NCI-H1694 treated with DMSO at 0.1 percent for 48 hours (cell line): ENCODE measurements at places on chromosomes 3 and 15.

GRCh38 chr3:128145279-128145678 lies 8.0 kb upstream of the EEFSEC start:
- no peak for DNase-seq

GRCh38 chr15:36501063-36501678 lies 78.3 kb upstream of the CDIN1 start:
- peak; percentile 85 for DNase-seq

GRCh38 chr3:190597291-190597690 lies 83.4 kb downstream of the IL1RAP start:
- DNase-seq = no peak

DNA sequence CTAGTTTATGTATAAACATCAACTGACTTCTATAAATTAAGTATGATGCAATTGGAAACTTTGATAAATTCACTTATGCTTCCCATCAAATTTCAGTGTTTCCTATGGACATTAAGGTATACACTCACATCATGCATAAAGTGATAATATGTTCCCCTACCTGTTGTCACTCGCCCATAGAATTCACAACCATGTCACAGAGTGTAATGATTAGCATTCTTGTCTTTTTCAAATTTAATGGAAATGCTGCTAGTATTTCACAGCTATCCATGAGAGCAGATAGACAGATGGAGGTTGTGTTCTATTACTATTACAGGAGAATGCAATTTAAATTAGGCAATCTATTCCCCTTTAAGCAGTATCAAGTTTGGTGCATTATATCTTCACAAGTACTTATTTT lies 984 bp downstream of the PLSCR4 start:
- DNase-seq = no peak

GRCh38 chr3:175447521-175447920 lies 588.4 kb downstream of the NAALADL2 start:
- DNase-seq = no peak

DNA sequence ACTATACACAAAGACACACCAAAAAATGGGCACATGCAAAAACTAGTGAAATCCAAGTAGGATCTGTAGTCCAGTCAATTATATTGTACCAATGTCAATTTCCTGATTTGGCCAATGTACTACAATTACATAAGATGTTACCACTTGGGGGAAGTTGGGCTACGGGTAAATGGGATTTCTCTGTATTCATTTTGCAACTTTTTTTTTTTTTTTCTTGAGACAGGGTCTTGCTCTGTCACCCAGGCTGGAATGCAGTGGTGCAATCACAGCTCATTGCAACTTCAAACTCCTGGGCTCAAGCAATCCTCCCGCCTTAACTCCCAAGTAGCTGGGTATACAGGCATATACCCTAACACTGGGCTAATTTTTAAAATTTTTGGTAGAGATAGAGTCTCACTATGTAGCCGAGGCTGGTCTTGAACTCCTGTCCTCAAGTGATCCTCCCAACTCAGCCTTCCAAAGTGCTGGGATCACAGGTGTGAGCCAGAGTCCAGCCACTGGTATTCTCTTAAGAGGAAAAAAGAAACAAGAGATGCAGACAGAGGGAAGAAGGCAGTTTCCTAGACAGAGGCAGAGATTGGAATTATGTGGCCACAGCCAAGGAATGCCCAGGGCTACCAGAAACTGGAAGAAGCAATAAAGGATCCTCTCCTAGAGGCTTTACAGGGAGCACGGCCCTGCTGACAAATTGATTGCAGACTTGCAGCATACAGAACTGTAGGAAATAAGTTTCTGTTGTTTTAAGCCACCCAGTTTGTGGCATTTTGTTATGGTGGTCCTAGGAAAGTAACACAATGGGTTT lies 33.3 kb downstream of the TFDP2 start:
- no peak for DNase-seq

- DNase-seq = no peak
These were observed 40.0 kb downstream of the TNK2 start for GRCh38 chr3:195868336-195868865.

- no peak for DNase-seq
These were observed 3.9 kb downstream of the XIRP1 start for GRCh38 chr3:39188271-39189149.

- DNase-seq = no peak
These were observed 17.3 kb downstream of the SPATA12 start for GRCh38 chr3:57077630-57078343.

GRCh38 chr15:77419836-77420609 lies at the start of gene PEAK1:
Gene PEAK1 (minus strand): TSS chr15:77420104. CDS start chr15:77181926, 238,178 bp downstream.
- DNase-seq = peak; percentile 86

DNA sequence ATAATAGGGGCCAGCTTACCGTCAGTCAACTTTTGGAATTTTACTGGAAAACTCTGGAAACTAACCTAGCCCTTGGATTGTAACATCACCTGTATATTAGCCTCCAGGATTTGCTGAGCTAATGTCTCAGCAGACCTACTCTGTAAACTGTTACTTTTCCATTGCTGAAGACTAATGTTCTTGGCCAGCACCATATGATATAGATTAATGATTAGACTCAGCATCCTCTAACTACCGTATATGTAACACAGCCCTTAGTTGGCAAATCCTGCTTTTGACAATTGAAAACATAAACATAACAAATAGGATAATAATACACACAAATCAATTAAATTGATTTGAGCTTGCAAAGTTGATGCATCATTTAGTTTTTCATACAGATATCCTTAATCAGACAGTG lies 26.6 kb upstream of the GBE1 start:
- no peak for DNase-seq

GRCh38 chr3:131543714-131544113 lies 40.9 kb upstream of the MRPL3 start:
- no peak for DNase-seq

DNA sequence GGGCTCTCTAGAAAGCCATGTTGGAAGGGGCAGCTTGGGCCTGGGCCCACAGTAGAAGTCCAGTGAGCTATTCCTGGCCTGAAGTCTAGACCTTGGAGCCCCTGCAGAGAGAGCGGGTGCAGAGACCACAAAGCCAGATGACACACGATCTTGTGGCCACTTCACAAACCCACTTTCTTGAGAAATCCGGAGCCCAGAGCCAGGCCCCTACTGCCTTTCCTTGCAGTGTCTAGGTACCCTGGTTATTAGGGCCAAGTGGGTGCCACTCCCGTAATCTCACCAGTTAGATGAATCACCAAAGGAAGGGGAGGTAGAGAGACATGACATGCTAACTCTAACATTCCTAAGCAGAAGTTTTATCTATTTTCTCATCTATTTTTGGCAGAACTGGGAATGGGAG lies 72.5 kb upstream of the ADAMTSL3 start:
- DNase-seq = no peak

DNA sequence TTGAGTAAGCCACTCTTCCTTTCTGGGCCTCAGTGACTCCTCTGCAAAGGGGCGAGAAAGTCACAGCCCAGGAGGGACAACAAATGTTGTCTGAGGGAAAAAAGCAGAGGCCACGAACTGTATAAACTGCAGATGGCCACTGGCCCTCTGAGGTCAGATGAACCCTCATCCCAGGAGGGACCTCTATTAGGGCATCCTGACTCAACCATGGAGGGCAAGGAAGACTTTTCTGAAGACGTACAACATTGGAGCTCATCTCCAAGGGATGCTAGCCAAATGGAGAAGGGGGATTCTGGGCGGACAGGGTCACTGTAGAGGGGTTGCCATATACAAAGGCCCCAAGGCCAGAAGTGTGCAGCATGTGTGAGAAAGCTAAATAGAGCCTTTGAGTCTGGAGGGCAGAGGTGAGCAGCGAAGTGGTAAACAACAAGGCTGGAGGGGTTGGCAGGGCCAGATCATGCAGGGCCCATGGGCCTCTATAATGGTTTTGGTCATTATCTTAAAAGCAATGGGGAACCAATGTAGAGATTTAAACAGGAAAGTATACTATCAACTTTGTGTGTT lies 16.7 kb downstream of the GRAMD2A start:
- no peak for DNase-seq

- DNase-seq = no peak
These were observed 25.4 kb downstream of the HES1 start for GRCh38 chr3:194161131-194162045.

DNA sequence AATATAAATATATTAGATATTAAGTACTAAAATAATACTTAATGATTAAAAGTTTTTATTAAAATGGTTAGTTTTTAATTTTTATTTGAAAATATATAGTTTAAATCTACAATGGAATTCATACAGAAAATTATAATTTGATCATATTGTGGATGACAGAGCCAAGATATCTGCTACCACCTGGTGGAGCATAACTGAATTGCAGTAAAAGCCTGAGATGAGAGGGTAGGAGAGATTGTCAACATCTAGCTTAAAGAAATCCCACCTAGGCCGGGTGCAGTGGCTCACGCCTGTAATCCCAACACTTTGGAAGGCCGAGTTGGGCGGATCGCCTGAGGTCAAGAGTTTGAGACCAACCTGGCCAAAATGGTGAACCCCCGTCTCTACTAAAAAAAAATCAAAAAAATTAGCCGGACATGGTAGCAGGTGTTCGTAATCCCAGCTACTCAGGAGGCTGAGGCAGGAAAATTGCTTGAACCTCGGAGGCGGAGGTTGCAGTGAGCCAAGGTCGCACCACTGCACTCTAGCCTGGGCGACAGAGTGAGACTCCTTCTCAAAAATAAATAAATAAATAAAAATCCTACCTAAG lies 25.1 kb upstream of the CSTA start:
- peak; percentile 12 for DNase-seq

DNA sequence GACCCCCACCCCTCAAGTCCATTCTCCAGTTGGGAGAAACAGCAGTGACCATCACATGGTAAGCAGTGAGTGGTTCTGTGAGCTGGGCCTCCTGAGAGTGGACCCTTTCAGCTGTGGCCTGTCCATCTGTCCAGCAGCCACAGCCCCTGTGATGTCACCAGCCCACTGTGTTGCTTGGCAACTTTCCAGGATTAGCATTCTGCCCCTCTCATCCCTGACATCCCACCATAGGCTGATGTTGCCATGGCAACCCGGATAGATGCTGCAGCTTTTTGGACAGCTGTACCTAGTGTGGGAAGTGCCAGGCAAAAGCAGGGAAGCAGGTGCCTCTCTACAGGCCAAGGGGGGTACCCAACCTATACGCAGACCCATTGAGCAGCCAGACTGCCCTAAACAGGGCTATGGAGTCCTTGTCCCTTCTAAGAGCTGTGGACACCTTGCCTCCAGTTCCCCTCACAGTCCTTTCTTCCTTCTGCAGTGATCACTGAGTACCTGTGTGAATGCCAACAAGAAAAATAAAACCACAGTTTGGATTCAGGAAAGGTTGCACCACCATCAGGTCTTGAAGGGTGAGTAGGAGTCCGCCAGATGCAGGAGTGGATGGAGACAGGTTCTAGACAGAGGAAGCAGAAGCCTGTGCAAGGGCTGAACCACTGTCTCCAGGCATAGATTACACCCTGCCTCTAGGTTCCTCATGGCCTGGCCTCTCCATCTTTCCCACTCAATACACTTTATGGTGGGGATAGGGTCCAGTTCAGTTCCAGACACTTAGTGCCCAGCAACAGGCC lies at the start of gene DNAH1:
Gene DNAH1 (plus strand): TSS at position 343 of the 788 bp plus-strand sequence. CDS start 6,124 bp downstream, outside the sequence.
- DNase-seq = no peak

DNA sequence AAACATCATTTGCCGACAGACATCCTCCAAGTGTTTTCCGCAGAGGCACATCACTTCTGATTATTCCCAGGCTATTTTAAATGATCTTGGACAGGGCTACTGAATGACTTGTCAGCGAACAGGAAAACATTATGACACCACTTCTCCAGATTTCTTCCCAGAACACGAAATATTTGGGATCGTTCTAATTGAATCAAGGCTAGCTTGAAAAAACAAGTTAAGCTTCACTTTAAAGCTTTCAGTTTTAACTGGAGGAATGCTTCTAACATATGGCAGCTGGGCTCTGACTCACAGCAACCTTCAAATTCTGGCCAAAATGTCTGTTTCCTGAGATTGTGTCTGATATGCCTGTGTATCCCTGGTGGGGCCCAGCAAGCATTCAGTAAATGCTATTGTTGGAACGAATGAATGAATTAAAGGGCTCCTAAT lies 127.0 kb upstream of the ICE2 start:
- no peak for DNase-seq

GRCh38 chr3:136251511-136251910 lies 1.4 kb downstream of the PCCB start:
- no peak for DNase-seq

- peak; percentile 0 for DNase-seq
These were observed 189.8 kb upstream of the CNTN4 start for GRCh38 chr3:1908651-1909445.

GRCh38 chr15:44588541-44588940 lies 51.6 kb downstream of the EIF3J start:
- DNase-seq = no peak

GRCh38 chr3:122942937-122943827 lies 84.4 kb downstream of the SEMA5B start:
- DNase-seq = peak; percentile 28

- no peak for DNase-seq
These were observed 260.7 kb downstream of the OPA1 start for GRCh38 chr3:193853511-193854219.

GRCh38 chr3:110579840-110580550 lies 491.6 kb upstream of the NECTIN3 start:
- DNase-seq = no peak

- DNase-seq = no peak
These were observed at the start of gene GREM1 for GRCh38 chr15:32717426-32718226. Gene GREM1 (plus strand): TSS chr15:32718004. CDS start chr15:32730691, 12,687 bp downstream.

DNA sequence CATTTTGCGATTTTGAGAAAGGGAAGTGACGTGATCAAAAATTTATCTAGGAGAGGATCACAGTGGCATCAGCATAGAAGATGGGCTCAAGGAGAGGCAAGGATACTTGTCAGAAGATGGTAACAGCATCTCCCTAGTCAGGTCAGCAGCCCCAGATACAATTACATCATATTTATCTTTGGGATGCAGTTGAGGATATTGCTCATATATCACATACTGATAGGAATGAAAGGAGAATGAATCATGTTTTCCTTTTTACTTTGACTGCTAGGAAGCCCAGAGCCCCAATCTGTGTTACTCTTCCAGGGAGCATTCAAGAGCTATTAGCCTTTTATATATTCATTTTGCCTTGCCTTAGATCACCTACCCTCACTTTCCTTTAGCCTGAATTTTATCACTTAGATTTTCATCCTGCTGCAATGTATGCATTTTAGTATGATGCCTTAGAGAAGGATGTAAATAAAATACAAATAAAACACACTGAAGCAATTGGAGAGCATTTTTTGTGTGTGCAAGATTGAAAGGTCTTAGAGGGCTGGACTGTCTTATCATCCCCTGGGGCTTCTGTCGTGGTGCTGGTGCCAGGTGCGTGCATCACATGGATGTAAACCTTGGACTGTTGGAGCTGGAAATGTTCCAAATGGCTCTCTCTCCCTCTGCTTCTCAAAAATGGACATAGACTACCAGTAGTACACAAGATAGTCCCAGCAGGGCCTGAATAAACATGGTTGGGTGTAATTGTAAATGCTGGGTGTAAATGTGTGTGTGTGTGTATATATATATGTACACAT lies 40.3 kb downstream of the CORO2B start:
- no peak for DNase-seq

DNA sequence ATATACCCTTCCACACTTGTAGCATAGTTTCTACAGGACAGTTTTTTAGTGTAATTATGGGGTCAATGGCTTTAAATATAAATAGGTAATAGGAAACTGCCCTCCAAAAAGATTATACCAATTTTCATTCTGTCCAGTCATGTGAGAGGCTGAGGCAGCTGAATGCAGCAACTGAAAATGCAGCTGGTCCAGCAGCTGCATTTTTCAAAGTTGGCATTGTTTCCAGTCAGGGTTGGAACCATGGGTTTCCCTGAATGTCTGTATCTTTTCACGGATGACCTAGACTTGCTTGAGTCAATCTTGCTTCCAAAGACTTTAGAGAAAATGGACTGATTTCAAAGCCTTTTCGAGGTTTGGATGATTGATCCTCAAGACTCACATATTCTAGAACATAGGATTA lies 9.9 kb upstream of the KNL1 start:
- no peak for DNase-seq
